SK-MEL-5 (cell line): ENCODE measurements at places on chromosomes 3 and 15.

DNA sequence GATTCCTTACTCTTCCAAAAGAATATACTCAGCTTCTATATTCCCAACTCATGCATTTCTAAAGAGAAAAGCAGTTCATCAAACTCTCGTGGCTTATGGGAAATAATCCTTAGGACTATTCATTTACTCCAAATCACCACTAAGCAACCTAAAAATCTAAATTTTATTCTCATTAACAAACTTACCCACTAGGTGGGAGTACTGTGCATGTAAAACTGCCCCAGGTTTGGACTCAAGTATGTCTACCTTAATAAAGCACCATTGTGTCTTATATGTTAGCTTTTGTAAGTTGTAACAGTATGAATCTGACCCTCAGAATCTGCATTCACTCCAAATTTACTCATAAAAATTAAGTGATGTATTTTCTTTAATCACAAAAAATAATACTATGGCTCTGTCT, 25.3 kb downstream of the RAD18 start:
- peak; percentile 63 for DNase-seq

GRCh38 chr15:41828807-41829141, 882 bp downstream of the JMJD7 start:
- DNase-seq, result no peak

DNA sequence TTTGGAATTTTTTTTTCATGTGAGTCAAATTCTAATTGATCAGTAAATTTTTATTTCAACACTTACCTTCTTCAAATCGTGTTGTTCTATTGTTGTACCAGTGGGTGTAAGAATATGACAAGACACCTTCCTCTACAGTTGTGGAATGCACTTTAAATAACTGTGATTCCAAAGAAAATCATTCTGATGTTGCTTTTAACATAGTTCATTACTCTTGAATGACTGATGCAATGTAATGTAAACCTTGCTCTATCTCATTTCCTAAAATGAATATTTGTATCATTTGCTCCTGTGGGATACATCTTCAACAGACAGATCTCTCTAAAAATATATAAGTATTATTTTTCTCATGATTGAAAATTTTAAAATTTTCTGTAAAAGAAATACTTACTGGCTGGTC, 313.4 kb downstream of the RBMS3 start:
- no peak for DNase-seq

GRCh38 chr3:72601060-72601459, 247.2 kb downstream of the SHQ1 start:
- no peak for DNase-seq

DNA sequence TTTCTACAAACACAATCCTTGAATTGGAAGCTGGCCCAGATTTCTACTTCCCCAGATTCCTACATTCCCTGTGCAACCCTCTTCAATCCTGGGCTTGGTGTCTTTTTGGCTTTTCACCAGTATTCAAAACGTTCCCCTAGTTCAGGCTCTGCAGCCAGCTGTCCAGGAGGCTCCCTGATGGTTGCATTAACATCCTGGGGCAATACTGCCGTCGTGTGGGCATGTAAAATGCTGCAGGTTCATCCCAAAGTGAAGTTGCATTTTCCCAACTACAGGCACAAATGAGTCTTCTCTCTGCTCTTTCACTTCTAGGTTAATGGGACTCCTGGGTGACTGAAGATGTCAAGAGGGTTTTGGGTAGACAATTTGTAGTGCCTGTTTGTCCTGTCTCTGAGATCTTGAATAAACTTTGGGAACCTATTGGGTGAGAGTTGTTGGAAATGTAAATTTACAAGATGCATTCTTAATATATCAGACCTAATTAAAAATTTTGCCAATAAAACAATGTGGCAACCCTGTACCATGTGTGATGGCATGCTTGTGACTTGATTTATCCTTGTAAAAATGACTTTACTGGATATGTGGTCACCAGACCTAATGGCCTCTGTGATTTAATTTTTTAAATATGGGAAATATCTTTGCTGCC, 28.6 kb downstream of the SOX14 start:
- DNase-seq, result peak; percentile 66

GRCh38 chr15:38378161-38378560, 75.8 kb upstream of the FAM98B start:
- no peak for DNase-seq

GRCh38 chr3:37941608-37942508, 48.7 kb upstream of the VILL start:
- DNase-seq, result no peak

DNA sequence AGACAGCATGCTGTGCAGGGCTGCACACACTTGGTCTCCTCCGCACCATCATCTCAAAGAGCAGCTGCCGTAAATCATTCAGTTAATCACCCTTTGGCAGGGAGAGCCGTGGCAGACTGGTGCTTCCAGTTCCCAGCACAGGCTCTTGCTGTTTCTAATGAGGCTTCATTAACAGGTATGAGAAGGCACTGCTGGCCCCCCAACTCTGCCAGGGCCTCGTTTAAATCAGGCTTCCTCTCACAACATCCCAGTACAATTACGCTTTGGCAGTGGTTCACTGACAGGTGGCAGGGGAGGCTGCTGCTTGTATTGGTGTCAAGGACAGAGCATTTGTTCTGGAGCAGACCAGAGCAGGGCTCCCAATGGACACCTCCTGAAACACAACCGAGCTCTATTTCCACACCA, 77.1 kb downstream of the BFSP2 start:
- no peak for DNase-seq

- DNase-seq, result peak; percentile 22
Measured at GRCh38 chr3:132593947-132594323, 3.1 kb upstream of the ACKR4 start.

GRCh38 chr3:98827221-98827920, 64.2 kb downstream of the ST3GAL6 start:
- no peak for DNase-seq

- no peak for DNase-seq
Measured at GRCh38 chr3:124203292-124203691, 211.4 kb upstream of the ROPN1 start.

- no peak for DNase-seq
Measured at GRCh38 chr15:58078591-58078990, 13.1 kb upstream of the ALDH1A2 start.

- DNase-seq, result no peak
Measured at GRCh38 chr15:36484038-36484778, 95.2 kb upstream of the CDIN1 start.
